AG08395 (cell line): ENCODE measurements at places on chromosomes 6 and 20.

GRCh38 chr6:74749211-74750147, 456.4 kb downstream of the COL12A1 start:
- no peak for DNase-seq

GRCh38 chr6:153980171-153980570, 58.9 kb upstream of the OPRM1 start:
- DNase-seq, result no peak

- peak; percentile 13 for DNase-seq
Measured at GRCh38 chr20:10508060-10508459, 73.0 kb downstream of the SLX4IP start.

DNA sequence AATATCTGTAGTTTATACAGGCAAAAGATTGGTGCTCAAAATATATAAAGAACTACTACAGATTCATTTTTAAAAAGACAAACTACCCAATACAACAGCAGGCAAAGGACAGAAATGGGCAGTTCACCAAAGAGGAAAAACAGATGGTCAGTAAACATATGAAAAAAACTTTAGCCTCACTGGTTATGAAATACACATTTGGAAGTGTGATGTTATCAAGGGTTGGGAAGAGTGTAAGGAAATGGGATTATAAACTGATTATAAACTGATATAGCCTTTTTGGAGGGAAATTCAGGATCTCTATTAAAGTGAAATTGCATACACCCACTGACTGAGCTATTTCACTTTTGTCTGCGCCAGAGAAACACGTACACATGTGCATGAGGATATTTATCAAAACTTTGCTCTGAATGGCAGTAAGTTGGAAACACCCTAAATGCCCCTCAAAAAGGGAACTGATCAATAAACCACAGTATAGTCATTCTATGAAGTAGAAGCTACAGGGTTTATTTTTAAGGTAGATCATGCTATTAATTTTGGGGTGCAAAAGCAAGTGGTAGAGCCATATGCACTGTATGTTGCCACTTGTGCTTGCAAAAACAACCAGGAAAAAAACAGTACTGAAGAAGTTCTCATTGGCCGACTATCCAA, 32.2 kb upstream of the ARFGEF2 start:
- no peak for DNase-seq

DNA sequence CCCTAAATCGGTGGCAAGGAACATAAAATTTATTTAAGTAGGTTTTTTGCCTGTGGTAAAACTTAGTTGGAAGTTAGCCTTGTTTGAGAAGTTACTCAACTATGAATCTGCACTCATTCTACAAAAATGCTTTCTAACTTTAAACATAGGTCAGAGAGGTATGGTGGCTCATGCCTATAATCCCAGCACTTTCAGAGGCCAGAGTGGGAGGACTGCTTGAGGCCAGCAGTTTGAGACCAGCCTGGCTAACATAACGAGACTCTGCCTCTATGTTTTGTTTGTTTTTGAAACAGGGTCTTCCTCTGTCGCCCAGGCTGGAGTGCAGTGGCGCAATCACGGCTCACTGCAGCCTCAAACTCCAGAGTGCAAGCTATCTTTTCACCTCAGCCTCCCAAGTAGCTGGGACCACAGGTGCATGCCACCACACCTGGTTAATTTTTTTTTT, 16.2 kb downstream of the USP49 start:
- peak; percentile 51 for DNase-seq

DNA sequence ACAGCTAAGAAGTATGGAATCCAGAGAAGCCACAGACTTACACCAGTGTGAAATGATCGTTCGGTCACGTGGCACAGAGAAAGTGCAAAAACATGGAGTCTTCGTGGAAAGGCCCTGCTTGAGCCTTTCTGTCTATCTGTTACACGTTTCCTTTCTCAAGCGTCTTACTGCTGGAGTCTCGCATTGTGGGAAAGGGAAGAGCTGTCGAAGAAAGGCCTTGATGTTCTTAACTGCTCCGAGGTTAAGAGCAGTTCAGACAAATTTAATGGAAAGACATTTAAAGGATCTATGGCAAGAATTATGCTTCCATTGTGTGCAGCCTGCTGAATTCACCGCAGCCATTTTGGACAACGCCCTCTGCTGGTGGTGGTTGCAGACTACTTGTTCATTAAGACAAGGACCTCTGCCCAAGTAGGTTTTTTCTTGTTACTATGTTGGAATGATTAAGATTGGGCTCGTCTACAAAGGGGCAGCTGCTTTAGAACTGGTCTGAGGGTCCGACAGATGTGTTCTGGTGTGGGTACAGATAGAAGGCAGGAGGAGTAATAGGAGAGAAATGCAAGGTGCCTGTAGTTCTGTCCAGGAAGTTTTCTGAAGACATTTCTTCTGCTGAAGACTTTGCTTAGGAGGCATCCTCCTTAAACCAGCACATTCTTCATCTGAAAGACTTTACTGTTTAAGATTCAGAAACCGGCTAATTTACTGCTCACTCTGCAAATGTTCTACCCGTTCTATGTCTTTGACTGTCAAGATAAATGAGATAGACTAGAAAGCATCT, 24.7 kb upstream of the CCN6 start:
- DNase-seq, result peak; percentile 28

- no peak for DNase-seq
Measured at GRCh38 chr6:110101885-110102284, 77.6 kb downstream of the WASF1 start.

DNA sequence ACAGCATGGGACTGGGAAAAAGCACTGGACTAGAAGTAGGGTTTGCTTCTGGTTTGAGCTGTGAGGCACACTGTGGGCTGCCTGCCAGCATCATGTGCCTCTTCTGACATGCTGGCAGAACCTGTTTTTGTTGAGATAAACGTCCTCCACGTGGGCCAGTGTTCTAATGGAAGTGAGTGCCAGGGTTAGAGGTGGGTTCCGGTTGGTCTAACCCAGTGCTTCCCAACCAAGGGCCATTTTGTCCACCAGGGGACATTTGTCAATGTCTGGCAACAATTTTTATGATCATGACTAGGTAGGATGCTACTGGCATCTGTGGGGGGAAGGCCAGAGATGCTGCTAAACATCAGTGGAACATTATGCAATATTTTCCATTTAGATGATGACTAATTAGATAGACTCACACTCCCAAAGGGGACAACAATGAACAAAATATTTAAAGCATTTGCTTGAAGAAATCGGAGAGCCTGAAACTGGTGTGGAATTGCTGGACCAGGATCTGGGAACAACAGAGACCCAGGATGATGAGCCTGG, 7.8 kb upstream of the APMAP start:
- DNase-seq, result peak; percentile 93

DNA sequence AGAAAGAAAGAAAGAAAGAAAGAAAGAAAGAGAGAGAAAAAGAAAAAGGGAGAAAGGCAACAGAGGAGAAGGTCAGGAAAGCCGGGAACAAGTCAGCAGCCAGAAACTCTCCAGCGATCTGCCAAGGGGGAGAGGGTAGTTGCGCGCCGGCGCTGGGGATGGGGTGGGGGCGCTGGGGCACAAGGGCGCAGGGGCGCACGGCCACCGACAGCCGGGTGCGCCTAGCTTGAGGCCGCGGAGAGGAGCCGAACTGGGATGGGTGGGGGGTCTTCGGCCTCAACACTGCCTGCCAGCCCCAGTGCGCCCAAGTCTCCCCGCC, 533 bp upstream of the RSPO3 start:
- no peak for DNase-seq

- DNase-seq, result no peak
Measured at GRCh38 chr20:32252189-32252588, 25.3 kb upstream of the KIF3B start.

DNA sequence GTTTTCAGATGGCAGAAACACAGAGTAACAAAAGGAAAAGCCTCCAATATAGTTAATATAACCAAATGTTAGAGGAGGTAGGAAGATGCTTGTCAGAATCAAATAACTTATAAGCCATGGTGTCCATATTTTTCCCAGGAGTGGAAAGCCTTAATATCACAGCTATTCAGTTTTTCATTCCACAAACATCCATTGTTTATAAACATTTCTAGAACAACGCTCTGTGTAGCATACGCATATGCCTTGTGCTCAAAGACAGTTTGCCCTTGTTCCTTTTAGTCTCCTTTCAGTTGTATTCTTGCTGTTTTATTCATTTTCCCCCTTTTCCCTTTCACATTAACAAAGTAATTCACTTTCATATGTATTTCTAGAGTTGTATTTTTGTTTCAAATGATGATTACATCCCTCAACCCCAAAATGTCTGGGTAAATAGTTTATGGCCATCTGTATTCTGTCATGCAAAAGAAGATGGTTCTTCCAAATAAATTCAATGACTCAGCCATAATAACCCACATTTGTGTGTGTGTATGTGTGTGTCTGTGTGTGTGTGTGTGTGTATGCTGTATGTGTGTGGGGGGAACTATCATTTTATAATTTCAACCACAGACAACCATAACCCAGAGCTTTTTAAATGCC, 455.7 kb upstream of the SOX4 start:
- no peak for DNase-seq

DNA sequence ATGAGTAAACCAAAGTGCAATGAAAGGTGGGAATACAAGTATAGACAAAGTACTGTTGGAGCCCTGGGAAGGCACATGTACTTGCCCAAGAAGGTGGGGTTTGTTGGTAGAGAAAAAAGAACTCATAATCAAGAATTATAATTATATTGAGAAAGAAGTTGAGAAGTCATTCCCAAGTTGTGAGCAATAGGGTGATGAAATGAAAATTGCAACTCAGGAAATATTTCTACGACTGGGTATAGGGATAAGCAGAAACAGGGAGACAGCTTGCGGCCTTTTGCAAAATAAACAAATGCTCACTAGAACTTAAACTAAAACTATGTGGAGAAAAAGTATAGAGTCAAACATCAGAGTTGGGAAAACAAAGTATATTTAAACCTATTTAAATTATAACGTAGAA, 250.7 kb upstream of the FAM83B start:
- peak; percentile 6 for DNase-seq
